NCI-H1092 treated with DMSO at 0.1 percent for 48 hours (cell line): ENCODE measurements at places on chromosomes 4 and X.

DNA sequence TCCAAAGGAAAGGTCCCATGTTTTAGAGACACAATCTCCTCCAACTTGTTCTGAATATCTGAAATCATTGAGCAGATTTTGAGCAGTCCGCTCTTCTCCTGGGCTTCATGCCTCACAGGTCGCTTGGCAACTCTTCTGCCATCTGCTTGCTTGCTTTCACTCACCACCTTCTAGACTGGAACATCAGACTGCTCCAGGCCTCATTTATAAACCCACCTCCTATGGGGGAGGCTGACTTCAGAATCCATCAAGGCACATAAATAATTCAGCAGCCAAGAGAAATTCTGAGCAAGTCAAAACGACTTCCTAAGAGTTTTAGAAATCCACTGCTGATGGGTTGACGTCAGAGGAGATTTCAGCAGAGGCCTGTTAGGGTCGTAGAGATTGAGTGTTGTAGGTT lies 64.1 kb downstream of the FAM184B start:
- no peak for DNase-seq

- no peak for DNase-seq
Observed at GRCh38 chr4:186676531-186677161, 47.0 kb downstream of the FAT1 start.

DNA sequence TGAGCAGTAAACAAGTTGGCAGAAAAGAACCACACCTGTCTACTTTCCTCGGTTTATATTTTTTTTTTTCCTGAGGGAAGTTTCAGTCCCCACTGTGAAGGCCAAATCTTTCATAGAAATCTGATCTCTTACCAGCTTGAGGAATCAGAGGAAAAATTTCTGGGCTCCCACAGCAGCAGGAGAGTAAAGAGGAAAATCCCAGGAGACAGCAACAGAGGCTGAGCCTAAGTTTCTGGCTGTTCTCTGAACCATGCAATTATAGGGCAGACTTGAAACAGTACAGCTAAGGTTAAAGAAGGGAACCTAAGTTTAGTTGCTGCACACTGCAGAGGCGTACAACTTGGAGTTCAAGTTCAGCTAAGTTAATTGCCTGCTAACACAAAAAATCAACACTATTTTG lies 1090.9 kb upstream of the INTU start:
- DNase-seq, result no peak

GRCh38 chrX:72349190-72349589 lies 43.5 kb upstream of the CITED1 start:
- DNase-seq, result no peak

DNA sequence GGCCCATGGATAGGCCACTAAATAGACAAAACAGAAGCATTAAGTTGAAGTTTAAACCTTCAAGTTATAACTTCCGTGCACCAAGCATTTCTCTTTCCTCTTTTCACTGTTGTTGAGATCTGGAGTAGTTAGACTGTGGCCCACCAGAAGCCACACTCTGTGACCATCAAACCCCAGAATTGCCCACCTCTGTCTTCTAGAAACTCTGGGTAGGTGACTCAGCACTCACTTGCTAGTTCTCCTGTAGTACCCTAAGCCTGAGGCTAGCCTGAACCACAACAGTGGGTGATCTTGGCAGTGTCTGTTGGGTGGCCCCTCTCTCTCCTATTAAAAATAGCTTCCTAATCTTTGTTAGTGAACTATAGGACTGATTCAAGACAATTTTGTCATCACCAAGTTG lies 24.6 kb upstream of the CD40LG start:
- no peak for DNase-seq

DNA sequence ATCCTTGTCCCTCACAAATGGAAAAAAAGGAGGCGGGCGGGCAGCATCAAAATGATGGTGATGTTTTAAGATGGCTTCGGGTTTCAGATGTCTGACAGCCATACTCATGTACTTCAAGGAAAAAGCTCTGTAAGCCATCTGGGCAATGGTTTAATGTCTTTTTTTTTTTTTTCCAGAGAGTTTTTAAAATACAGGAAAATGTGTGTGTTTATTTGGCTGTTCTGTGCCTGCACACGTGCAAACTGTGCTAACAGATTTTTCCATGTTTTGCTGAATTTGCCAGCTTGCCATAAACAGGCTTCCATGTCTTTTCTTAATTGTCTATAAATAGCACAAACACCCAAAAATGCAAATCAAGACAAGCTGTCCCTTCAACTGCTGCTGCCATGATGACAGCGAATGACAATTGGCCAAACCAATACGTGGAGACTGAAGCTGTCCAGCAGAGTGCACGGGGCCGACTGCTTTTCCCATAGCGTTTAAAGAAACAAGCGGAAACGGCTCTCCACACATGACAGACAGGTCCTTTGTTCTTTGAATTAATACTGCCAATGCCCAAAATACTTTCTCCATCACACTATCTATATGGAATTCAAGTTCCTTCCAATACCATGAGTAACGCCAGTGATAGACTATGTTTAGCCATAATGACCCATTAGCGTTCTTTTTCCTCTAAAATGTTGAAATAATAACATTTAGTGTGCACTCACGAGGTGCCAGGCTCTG lies 35.7 kb downstream of the AFAP1 start:
- DNase-seq, result no peak

GRCh38 chrX:20571611-20572010 lies 304.9 kb upstream of the RPS6KA3 start:
- DNase-seq, result no peak

- DNase-seq, result no peak
Observed at GRCh38 chr4:102036016-102036415, 245.5 kb downstream of the BANK1 start.

- no peak for DNase-seq
Observed at GRCh38 chrX:48613502-48614160, 16.3 kb downstream of the WDR13 start.

DNA sequence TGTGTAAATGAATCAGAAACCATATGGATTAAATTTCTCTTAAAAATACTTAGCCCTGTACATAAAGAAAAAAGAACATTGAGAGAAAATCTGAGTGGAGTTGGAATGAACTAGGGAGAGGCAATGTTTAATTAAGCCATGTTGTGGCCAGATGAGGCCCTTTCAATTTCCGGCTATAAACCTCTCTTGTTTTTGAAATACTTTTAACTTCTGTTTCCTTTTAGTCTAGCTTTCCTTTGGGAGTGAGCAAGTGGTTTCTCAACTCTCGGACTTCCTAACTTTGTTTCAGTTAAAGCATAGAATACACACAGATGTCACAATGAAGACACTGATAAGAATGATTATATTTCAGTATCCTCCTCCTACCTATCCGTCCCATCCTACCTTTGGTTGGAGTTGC lies 197.2 kb downstream of the ARHGAP24 start:
- no peak for DNase-seq

GRCh38 chrX:40581336-40581920 lies 658 bp downstream of the ATP6AP2 start:
- DNase-seq, result no peak
